ENCODE measurements at places on chromosomes 13 and 19. TPM values are rescaled to one million over a fixed set of nuclear protein-coding genes. Genes with fewer than 3 reads are reported as not detected.

Gene ELSPBP1
- total RNA-seq = not detected

- no peak for DNase-seq
These were observed 2.5 kb upstream of the LILRB4 start for GRCh38 chr19:54660306-54660705.

Gene IL11
- total RNA-seq = not detected

DNA sequence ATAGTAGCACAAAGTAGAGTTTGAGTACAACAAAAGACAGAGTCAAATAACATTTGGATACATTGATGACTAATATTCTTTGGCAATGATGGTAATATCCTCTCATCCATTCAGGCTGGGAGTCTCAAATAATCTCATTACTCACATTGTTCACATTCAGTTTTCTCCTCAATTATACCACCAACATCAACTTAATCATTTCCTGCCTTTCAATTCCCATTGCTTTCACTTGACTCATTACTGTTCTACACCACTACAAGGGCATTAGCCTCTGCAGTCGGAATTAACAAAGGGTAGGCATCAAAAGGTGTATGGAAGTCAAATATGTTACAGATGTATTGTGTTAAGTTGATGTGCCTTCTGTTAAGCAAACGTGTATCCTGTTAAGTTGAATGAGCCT lies 518.4 kb upstream of the SLITRK1 start:
- DNase-seq = no peak

GRCh38 chr13:50375792-50376191 lies 360.5 kb downstream of the KCNRG start:
- no peak for DNase-seq

All from ovary (tissue), 10 donors.